ENCODE measurements at places on chromosomes 2 and 18.

DNA sequence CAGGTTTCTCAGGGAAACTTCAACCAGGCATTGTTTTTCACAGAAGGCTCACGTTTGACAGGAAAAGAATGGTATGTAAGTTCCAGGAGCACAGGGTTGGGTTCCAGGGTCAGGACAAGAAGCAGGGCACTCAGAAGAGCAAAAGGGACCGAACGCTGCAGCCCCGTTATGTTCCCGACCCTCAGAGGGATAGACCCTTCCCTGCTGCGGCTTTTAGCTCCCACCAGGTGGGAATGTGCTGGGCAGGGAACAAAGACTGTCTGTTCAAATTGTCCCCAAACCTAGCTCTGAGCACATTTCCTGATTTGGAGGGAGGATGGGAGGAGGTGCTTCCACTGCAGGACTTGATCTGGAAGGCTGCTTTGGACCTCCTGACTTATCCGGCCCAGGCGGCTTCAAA lies 130.1 kb downstream of the RAB3GAP1 start:
- no peak for DNase-seq

GRCh38 chr2:190591437-190591836 lies 56.9 kb upstream of the NEMP2 start:
- no peak for DNase-seq

DNA sequence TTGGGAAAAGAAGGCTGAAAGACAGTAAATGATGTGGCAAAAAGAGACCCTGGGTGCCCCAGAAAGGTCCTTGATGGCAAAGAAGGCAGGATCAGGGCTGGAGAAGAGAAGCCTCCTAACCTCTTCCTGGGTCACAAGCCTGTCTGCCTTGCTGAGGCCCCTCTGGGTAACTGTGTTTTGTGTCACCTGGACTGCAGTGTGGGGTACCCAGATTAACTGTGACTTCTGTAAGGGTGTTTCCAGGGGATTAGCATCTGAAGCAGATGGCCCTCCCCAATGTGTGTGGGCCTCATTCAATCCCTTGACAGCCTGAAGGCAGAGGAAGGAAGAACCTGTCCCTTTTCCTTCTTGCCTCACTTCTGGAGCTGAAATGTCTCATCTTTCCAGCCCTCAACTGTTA lies 35.6 kb upstream of the APCDD1 start:
- no peak for DNase-seq

- DNase-seq = no peak
Measured at GRCh38 chr18:36460324-36460850, 162.9 kb downstream of the FHOD3 start.

GRCh38 chr2:184685999-184686841 lies 87.9 kb downstream of the ZNF804A start:
- no peak for DNase-seq

DNA sequence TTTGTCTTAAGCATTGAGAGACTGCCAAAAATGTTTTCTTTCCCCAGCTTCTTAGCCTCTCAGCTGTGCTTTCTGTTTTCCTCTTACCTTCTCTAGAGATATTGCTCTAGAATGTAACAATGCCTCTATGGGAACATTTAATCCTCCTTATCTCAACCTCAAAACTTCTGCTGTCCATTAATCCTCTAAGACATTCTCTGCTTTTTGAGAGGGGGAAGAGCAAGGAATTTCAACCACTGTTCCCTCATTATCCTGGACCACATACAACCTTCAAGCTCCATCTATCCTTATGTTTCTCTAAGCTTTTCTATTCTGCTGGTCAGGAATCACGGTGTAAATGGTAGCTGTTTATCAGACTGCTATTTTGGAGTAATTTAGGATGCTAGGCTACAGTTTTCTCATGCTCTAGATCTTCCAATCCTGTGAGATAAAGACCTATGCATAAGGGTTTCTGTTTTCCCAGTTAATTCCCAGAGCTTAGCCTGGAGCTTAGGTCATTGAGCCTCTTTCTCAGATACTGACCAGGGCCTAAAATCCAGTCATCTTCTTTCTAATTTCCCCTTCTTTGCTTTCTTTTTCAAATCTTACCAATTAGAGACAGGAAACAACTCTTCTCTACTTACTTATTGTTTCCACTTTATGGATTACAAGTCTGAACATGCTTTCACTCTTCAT lies 282.0 kb downstream of the CALCRL start:
- DNase-seq = no peak

- no peak for DNase-seq
Measured at GRCh38 chr2:226643946-226644282, 155.7 kb downstream of the IRS1 start.

DNA sequence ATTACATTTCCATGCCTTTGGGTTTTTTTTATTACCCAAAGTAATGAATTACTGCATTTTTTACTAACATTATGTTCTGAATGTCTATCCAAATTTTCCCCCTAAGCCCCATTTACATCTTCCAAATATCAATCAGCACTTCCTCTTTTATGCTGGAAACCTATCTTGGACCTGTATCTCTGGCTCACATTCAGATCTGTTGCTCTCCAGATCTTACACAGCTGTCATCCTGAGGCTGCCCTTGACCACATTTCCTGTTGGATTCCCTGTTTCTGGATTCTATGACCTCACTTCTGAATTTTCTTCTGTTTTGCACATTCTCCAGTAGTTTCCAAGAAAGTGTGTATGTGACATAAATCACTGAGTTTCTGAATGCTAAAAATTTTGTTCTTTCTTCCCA lies 146.7 kb downstream of the PDE1A start:
- DNase-seq = no peak

- DNase-seq = no peak
Measured at GRCh38 chr2:136225950-136226835, 108.2 kb upstream of the CXCR4 start.

- no peak for DNase-seq
Measured at GRCh38 chr2:168740360-168740759, 62.1 kb upstream of the NOSTRIN start.

DNA sequence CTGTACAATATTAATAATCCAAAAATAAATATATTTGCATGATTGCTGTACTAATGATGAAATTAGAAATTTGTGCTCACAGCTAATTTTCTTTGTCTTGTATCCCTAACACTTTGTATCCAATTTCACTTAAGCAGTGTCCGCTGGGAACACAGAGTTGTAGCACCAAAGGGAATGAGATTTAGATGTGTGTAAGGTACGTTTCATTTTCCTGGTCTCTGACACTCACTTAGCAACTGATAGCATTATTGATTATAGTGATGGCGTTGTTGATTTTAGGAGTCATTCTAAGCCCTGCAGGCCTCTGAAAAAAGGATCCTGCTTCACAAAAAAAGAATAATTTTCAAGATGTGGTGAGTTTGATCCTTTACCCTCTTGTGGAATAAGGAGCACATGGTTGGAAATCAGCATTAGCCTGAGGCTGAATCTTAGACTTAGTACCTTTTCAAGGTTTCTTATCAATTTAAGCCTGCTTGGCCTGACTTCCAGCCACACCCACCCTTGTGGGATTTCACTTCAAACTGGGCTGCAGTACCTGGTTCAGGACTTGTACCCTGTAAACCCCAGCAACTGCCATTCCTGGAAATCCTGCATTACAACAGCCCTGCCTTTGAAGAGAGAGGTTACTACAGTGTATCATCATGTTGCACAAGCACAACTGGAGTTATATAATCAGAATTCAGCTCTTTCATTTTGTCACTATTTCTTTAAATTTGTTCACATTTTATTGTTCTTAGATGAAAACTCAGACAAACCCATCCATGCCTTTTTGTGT lies 116.2 kb downstream of the RND3 start:
- peak; percentile 69 for DNase-seq

GRCh38 chr2:153990771-153991170 lies 119.0 kb downstream of the GALNT13 start:
- no peak for DNase-seq

DNA sequence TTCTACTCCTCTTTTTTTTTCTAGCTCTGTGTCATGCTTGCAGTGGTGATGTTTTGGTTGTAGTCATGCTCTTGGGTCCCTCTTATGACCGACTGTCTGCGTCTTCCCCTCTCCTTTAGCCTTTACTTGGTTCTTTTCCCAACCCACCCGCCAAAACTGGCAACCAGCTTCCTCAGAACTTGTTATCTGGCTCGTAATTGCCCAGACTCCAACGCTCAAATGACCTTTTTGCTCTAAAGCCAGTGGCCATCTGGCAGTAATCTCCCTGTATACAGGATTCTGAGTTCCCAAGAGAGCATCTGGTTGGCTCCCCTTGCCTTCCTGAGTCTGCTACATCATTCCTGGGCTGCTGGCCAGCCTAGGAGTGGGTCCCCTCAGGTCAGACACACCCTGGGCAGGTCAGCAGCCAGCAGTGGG lies 147.2 kb downstream of the MGAT5 start:
- no peak for DNase-seq

GRCh38 chr2:221415789-221416188 lies 156.3 kb downstream of the EPHA4 start:
- DNase-seq = no peak

DNA sequence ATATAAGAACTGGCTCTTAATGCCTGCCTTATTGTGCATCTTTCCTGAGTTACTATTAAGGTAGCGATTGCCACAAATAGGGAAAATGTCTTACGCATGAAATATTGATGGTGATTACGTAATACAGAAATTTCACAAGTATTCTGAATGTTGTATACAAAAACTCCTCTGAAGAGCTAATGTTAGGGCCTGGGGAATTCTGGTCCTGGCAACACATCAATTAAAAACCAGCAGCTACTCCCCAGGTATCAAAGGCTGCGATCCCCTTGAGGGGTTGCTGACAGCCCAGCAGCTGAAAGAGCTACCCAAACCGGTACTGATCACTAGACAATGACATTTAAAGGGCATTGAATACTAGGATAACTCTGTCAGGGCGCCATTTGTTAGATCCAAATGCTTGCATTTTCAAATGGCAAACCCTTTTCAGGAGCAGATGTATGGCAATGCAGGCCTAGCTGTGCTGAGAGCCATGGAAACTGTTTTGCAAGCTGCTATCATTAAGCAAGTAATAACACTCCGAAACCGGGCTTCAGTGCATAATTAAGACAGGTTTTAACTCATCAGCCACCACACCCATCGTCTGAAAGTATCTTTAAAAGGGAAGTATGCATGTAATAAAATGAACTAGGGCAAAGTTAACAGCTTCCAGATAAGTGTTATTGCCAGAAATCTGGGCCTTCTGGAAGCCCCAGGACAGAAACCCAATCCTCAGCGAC lies 78.4 kb downstream of the CLHC1 start:
- DNase-seq = no peak

GRCh38 chr2:118805064-118805690 lies 42.3 kb downstream of the EN1 start:
- no peak for DNase-seq

DNA sequence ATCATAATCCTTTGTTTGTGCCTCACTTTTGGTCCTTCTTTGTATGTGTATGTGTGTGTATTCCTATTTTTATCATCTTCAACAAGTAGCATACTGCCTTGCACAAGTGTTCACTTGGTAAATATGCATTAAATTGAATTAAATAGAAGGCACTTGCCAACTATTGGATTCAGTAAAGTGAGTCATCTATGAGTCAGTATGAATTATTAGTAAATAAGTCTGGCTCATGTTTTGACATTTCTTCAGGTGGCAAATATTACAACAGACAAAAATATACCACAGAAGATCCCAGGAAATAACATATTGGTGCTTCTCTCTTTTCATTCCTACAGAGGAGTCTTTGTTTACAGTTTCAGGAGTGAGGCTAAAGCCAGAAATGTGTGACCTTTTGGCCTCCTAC lies 84.1 kb downstream of the CDK15 start:
- no peak for DNase-seq

- no peak for DNase-seq
Measured at GRCh38 chr2:98833172-98833916, 102.4 kb upstream of the MGAT4A start.

DNA sequence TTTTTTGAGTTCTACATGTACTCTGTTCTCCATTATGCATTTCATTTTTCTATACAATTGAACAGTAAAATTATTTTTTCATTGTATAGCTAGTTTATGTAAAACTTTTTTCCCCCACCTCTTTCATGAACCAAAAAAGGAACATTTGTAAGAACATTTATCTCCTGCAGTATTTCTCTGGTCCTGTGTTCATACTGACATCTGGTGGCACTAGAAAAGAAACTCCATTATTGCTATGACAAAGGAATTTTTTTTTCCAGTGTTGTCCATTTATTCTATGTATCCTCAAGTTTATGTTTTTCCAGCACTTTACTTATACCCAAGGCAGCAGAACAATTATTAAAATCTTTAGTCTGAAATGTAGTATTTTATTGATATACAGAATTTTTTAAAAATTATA lies 27.4 kb upstream of the CHAC2 start:
- DNase-seq = peak; percentile 19

DNA sequence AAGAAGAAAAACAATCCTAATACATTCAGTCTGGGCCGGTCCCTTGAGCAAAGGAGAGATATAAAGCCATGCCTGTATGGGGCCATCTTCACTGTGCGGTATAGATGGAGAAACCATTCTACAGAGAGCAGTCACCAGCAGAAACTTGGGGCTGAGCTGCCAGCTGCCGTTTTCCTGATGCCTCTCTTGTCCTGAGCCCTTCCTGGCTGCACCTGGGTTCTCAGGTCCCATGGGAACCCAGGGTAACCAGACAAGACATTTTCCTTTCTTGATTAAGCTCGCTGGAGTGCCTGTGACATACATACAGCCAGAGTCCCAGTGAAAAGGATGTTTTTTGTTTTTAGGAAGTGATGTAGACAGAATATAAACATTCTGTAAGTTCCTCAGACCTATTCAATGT lies 5.3 kb upstream of the METTL21A start:
- no peak for DNase-seq

GRCh38 chr2:136297312-136297711 lies 179.4 kb upstream of the CXCR4 start:
- DNase-seq = no peak

- no peak for DNase-seq
Measured at GRCh38 chr2:3422161-3422779, 42.8 kb downstream of the TRAPPC12 start.

DNA sequence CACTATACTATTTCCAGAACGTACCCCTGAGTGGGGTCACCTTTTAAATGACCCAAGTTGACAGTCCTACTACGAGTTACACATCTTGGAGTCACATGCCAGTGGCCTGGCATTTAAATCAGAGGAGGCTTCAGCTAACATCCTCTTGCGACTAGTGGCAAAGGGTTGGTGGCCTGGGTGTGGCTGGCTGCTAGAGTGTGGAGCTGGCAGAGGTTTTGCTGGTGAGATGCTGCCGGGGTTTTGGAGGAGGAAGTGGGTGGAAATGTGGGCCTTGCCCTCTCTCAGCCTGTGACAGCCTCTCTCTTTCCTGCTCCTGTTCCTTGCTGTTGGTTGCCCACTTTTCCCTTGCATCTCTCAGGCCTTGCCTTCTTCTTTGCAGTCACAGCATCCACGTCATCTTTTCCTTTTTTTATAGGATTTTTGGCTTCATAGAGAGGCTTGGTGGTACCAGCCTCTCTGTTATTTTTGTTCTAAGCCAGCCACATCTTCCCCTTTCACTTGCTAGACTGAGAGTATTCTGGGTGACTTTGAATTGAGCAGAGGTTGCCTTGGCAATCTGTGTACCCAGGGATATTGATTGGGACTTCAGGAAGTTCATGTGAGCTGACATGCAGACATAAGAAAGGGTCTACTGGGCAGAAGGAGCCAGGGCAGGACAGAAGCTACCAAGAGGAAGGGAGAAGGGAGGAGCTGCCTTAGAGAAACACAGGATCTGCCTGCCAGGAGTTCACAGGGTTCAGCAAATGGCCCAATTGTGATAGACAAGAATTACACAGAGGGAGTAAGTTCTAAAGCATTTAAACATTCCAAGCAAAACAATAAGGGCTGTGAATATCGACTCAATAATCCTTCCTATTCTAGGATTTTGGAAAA lies 55.4 kb downstream of the CDC42EP3 start:
- no peak for DNase-seq
